ENCODE measurements at places on chromosomes 6 and 20. TPM values are rescaled to one million over a fixed set of nuclear protein-coding genes. Genes with fewer than 3 reads are reported as not detected.
A peak's percentile ranks its signal among the peaks of the same experiment; 100 is the strongest.

Gene SLC26A8
- not detected for total RNA-seq

Gene CRYBG1
- 1.1 TPM for total RNA-seq

Gene LY6G6F
- total RNA-seq: not detected

Gene PPP1R16B
- total RNA-seq: not detected

Gene STMND1
- not detected for total RNA-seq

Gene PSORS1C1
- total RNA-seq: 0.28 TPM

Gene BHLHE23
- not detected for total RNA-seq

Gene SLC52A3
- total RNA-seq: not detected

Gene VIP
- total RNA-seq: not detected

Gene MAP3K4
- 20.4 TPM for total RNA-seq

Gene CPNE1
- 141 TPM for total RNA-seq

Gene SYTL3
- total RNA-seq: 3.6 TPM

Gene PXT1
- not detected for total RNA-seq

Gene BEND6
- 10.6 TPM for total RNA-seq

Gene OTOR
- not detected for total RNA-seq

Gene C20orf144
- under 0.01 TPM for total RNA-seq

- no peak for DNase-seq
- H3K27me3 ChIP-seq: no peaks in the 10 kb centered on the region
- no peak overlapping the region for H3K27ac ChIP-seq
- no peaks in the 10 kb centered on the region for H3K36me3 ChIP-seq
- H3K4me3 ChIP-seq: no peak overlapping the region
- no peaks in the 10 kb centered on the region for H3K4me1 ChIP-seq
Observed at GRCh38 chr6:130825772-130826441, 1.3 kb upstream of the SMLR1 start.

GRCh38 chr20:15445056-15445840 lies 1107.8 kb upstream of the FLRT3 start:
- no peaks in the 10 kb centered on the region for H3K36me3 ChIP-seq
- H3K4me3 ChIP-seq: no peak overlapping the region
- no peaks in the 10 kb centered on the region for H3K27me3 ChIP-seq
- no peak overlapping the region for H3K27ac ChIP-seq
- no peaks in the 10 kb centered on the region for H3K4me1 ChIP-seq
- DNase-seq: no peak

GRCh38 chr20:61049684-61050083 lies 202.4 kb upstream of the CDH4 start:
- H3K4me1 ChIP-seq: no peaks in the 10 kb centered on the region
- H3K27ac ChIP-seq: no peak overlapping the region
- no peaks in the 10 kb centered on the region for H3K36me3 ChIP-seq
- no peak overlapping the region for H3K4me3 ChIP-seq

GRCh38 chr6:8658416-8658815 lies 223.1 kb upstream of the SLC35B3 start:
- no peak overlapping the region for H3K4me3 ChIP-seq
- H3K27me3 ChIP-seq: no peaks in the 10 kb centered on the region
- no peak for DNase-seq
- no peak overlapping the region for H3K27ac ChIP-seq
- H3K36me3 ChIP-seq: no peaks in the 10 kb centered on the region

DNA sequence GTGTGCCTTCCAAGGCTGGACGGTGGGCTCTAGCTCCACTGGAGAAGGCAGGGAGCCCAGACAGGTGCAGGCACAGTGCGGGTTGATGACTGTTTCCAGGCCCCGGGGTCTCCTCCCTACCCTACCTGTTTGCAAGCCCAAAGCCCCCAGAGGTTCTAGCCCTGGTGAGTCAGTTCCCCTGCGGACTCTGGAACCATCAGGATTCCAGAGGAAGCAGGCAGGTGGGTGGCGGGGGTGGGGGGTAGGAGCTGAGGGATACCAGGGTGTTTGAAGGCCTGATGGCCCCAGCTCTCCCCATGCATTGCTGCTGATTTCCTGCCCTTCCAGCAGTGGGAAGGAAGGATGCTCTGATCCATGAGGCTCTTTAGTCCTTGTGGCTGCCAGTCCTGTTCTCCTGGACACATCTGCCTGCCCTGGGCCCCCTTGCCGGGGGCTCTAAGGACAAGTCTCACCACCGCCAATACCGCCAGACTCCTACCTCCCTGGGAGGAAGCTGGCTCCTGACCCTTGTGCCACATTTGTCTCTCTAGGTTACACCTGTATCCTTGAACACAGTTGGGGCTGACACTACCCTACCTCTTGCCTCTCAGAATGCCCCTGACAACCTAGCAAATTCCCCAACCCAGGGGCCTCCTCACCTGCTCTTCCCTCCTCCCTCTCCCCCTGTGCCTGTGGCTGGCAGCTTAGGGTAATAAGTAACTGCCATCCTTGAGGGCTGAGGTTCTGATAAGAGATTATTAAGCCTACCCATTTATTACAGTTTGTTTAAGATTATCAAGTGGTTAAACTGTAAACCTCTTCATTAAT lies 21.7 kb downstream of the KCNK5 start:
- no peak overlapping the region for H3K27ac ChIP-seq
- H3K27me3 ChIP-seq: no peaks in the 10 kb centered on the region
- H3K36me3 ChIP-seq: no peaks in the 10 kb centered on the region
- no peaks in the 10 kb centered on the region for H3K4me1 ChIP-seq
- DNase-seq: no peak

- no peaks in the 10 kb centered on the region for H3K36me3 ChIP-seq
- no peak for DNase-seq
- no peaks in the 10 kb centered on the region for H3K27me3 ChIP-seq
Observed at GRCh38 chr20:40643891-40644290, 45.1 kb downstream of the MAFB start.

GRCh38 chr6:39357998-39358686 lies 35.6 kb upstream of the KCNK16 start:
- peak; percentile 59 for DNase-seq
- H3K27me3 ChIP-seq: peaks cover 2% of the 10 kb centered on the region
- no peaks in the 10 kb centered on the region for H3K4me1 ChIP-seq
- no peaks in the 10 kb centered on the region for H3K36me3 ChIP-seq
- H3K4me3 ChIP-seq: no peak overlapping the region
- H3K27ac ChIP-seq: no peak overlapping the region

- no peaks in the 10 kb centered on the region for H3K36me3 ChIP-seq
- peaks cover 7% of the 10 kb centered on the region for H3K4me1 ChIP-seq
- H3K27me3 ChIP-seq: no peaks in the 10 kb centered on the region
- DNase-seq: peak; percentile 99
- H3K27ac ChIP-seq: peak overlapping the region; percentile 83
Observed at GRCh38 chr6:134436281-134436815, 118.4 kb upstream of the SGK1 start.

GRCh38 chr6:7463785-7464184 lies 74.2 kb downstream of the RIOK1 start:
- H3K27ac ChIP-seq: peak overlapping the region; percentile 56
- DNase-seq: peak; percentile 52
- H3K4me1 ChIP-seq: peaks cover 8% of the 10 kb centered on the region
- H3K27me3 ChIP-seq: no peaks in the 10 kb centered on the region
- H3K36me3 ChIP-seq: no peaks in the 10 kb centered on the region

DNA sequence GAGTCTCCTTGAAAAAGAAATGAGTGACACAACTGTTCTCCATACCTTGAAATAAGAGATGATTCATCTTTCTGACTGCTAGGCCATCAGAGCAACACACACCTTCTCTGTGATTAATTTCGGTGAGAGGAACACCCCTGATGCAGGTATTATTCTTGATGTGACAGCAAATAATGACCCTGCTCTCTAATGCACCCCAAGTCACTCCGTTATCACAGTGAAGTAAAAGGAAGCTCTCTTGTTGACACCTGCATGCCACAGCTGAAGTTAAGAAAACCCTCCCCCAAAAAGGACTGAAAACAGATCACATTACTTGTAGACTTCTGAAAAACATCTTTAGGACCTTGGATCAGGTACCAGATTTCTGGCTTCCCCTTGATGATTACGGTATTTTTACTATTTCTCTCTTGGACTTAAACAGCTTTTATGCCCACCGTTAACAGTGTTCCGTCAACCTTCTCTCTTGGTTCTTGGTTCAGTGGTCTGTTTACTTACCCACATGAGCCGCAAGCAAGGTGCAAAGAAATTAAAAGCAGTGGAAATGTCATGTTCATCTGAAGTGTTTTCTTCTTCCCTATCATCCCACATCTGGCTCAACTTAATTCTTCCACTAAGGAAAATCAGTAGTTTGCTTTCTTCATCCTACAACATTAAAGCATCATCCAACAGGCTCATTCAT lies 249.7 kb downstream of the GMPR start:
- no peak for DNase-seq
- H3K27me3 ChIP-seq: no peaks in the 10 kb centered on the region
- H3K4me1 ChIP-seq: no peaks in the 10 kb centered on the region

DNA sequence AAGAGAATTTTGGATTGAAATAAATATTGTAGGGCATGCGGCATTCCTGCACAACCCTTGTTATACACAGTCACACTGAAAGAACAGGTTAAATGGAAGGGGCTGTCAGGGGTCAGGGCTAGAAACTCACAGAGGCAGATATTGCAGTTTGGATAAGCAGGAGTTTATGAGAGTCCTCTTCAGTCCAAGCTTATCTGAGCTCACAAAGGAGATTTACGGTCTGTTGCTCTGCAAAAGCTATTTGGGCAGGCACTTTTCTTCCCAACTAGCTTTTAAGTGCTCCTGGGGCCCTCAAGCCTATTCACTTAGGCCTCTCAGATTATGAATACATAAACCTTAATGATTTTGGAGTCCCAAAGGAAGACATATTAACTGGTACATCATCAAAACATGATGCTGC lies 156.2 kb downstream of the SOX4 start:
- no peaks in the 10 kb centered on the region for H3K36me3 ChIP-seq
- H3K27ac ChIP-seq: no peak overlapping the region
- H3K4me3 ChIP-seq: no peak overlapping the region

DNA sequence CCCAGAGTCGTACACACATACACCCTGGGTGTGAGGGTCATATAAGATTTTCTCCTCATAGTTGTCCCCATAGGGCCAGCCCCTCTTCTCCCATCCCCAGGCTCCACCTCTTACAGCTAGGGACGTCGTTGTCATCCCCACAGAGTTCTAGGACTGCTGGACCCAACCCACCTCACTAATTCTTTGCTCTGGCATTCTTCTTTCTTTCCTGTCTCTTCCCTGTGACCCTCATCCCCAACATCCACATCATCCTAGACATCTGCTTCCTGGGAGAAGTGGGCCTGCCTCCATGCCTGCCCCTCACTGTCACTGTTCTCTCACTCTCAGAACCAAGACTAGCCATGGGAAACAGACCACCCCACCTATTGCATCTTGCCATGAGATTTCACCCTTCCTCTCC lies 1.1 kb downstream of the PSMF1 start:
- H3K27me3 ChIP-seq: no peaks in the 10 kb centered on the region
- peaks cover 14% of the 10 kb centered on the region for H3K4me1 ChIP-seq
- no peak for DNase-seq
- peaks cover 3% of the 10 kb centered on the region for H3K36me3 ChIP-seq

- no peaks in the 10 kb centered on the region for H3K27me3 ChIP-seq
- no peak overlapping the region for H3K4me3 ChIP-seq
- H3K4me1 ChIP-seq: no peaks in the 10 kb centered on the region
Observed at GRCh38 chr6:146277142-146277541, 248.3 kb downstream of the GRM1 start.

- H3K4me1 ChIP-seq: peaks cover 4% of the 10 kb centered on the region
- H3K4me3 ChIP-seq: no peak overlapping the region
- H3K36me3 ChIP-seq: no peaks in the 10 kb centered on the region
- no peak overlapping the region for H3K27ac ChIP-seq
- H3K27me3 ChIP-seq: no peaks in the 10 kb centered on the region
Observed at GRCh38 chr6:131838051-131838450, 30.2 kb downstream of the ENPP1 start.

GRCh38 chr20:33311996-33312395 lies 29.0 kb downstream of the BPIFB1 start:
- H3K27me3 ChIP-seq: peaks cover 15% of the 10 kb centered on the region
- no peak for DNase-seq
- no peak overlapping the region for H3K4me3 ChIP-seq
- no peaks in the 10 kb centered on the region for H3K36me3 ChIP-seq
- no peaks in the 10 kb centered on the region for H3K4me1 ChIP-seq

- no peaks in the 10 kb centered on the region for H3K4me1 ChIP-seq
- H3K36me3 ChIP-seq: no peaks in the 10 kb centered on the region
- H3K27ac ChIP-seq: no peak overlapping the region
- no peaks in the 10 kb centered on the region for H3K27me3 ChIP-seq
Observed at GRCh38 chr6:97215157-97215769, 67.8 kb downstream of the MMS22L start.

- H3K27ac ChIP-seq: no peak overlapping the region
- peaks cover 29% of the 10 kb centered on the region for H3K27me3 ChIP-seq
Observed at GRCh38 chr20:24995741-24996448, 3.3 kb upstream of the APMAP start.

DNA sequence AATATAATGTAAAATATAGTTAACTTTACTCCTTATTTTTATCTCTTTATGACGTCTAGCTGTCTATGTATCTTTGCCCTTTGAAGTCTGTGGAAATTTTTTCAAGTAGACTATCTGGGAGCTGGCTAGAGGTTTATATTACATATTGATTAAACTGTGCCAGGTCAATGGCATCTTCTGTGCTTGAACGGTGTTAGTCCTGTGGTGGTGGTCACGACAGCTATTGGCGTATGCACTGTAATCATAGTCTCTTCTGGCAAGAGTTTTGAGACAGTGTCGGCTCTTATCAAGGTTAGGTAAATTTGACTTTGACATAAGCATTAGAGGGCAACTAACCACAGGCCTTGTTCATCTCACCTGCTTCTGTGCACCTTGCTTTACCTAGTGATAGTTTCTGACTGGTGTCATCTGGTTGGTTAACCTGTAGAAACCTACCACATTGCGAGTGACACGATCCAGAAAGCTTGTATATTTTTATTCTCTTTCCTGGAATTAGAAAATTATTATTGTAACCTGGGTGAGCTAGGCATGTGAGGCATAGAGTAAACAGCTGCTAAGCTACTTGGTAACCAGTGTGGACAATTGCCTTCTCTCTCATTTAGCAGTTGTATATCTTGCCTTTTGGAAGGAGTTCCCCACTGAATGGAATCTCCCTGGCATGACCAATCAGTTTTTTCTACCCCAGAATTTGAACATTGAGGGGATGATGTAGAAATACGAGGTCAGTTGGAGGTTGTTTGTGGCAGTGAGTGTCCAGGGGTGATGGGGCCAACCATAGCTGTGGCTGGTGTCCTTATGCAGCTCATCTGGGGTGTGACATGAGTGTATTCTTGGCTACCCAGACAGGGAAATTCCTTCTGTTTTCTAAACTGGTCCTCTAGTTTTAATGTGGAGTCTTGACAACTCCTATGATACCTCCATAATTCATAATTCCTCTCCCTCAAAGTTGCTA lies 45.9 kb downstream of the SH3BGRL2 start:
- no peak overlapping the region for H3K4me3 ChIP-seq
- no peak overlapping the region for H3K27ac ChIP-seq
- DNase-seq: no peak
- H3K27me3 ChIP-seq: no peaks in the 10 kb centered on the region
- no peaks in the 10 kb centered on the region for H3K4me1 ChIP-seq

GRCh38 chr6:166025149-166025898 lies 142.3 kb downstream of the TBXT start:
- H3K36me3 ChIP-seq: no peaks in the 10 kb centered on the region
- peak overlapping the region; percentile 87 for H3K27ac ChIP-seq
- peaks cover 30% of the 10 kb centered on the region for H3K4me1 ChIP-seq
